ENCODE measurements at places on chromosomes 3 and 15.
A peak's percentile ranks its signal among the peaks of the same experiment; 100 is the strongest.

DNA sequence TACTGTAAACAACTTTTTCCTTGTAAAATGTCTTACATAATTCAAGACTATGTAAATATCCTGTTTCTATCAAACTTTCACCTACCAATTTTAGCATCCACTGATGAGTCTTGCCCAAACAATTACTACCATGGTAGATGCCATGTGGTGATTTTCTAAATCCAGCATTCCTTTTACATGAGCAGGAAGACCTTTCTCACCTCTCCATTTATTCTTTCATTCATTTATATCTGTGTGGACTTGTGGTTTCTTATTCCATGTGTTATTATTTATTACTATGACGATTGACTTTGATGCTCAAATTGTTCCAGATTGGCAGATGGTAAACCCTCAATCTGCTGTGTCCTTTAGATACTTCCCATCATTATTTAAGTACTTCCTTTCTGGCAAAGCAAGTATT is 62.4 kb downstream of the IFT57 start:
- no peak for DNase-seq

DNA sequence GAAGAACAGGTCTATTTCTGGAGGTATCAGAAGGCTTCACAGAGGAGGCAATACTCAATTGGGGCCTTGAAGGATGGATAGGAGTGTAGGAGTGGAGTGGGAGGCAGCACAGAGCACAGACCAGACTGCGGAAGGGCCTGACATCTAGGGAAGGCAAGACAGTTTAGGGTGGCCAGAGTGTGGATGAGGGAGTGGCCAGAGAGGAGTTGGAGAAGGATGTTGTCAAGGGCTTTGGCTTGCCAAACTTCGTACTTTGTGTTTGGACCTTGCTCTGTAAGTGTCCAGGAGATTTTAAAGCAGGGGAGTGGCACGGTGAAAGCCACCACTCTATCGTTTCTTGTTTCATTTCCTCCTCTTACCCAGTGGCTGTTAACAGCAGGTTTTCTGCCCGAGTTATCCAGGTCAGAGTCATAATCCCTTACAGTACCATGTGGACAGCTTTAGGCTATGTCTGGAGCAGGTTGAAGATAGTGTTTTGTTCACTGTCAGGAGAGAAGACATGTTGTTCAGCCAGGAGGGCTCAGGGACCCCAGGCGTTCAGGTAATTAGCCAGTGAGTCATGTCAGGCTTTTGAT is 12.3 kb downstream of the SMAD3 start:
- no peak for DNase-seq

GRCh38 chr3:61882253-61882652 is 320.9 kb downstream of the PTPRG start:
- no peak for DNase-seq

GRCh38 chr3:11394392-11394791 is 122.2 kb downstream of the ATG7 start:
- no peak for DNase-seq

- DNase-seq = no peak
Measured at GRCh38 chr3:45154641-45155147, 8.5 kb upstream of the CDCP1 start.

DNA sequence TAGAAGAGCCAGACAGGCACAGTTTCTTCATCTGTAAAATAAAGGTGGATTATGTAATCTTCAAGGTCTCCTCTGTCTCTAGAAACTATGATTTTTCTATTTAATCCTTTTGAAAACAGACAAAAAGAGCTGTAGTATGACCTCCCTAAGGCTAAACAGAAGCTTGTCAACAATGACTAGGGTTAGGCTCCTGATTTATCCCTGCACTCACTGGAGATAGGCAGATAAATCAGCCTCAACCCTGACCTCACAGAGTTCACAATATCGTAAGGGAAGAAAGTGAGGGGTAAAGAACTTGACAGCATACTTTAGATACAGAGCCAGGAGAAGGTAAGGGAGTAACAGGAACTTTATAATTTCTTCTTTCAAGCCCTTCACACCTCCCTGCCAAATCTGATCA is 124.8 kb downstream of the TMCC1 start:
- no peak for DNase-seq

DNA sequence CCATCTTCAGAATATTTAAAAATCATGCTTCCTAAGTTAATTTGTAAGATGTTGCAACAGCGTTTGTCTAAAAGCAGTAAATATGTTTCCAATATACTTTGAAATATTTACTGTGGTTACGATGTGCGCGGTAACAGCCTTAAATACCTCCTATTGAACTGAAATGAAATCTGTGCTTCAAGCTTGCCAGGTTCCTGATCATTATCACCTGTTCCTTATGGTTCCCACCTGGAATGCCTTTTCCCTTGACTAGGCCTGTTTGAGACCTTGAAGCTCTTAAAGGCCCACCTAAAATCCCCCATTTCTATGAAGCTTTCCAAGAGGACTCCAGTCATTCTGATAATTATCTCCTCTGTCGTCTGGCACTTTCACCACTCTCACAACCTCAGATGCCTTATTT is 146.7 kb downstream of the NAALADL2 start:
- DNase-seq = no peak

- DNase-seq = no peak
Measured at GRCh38 chr3:128091586-128091985, 32.0 kb downstream of the RUVBL1 start.

DNA sequence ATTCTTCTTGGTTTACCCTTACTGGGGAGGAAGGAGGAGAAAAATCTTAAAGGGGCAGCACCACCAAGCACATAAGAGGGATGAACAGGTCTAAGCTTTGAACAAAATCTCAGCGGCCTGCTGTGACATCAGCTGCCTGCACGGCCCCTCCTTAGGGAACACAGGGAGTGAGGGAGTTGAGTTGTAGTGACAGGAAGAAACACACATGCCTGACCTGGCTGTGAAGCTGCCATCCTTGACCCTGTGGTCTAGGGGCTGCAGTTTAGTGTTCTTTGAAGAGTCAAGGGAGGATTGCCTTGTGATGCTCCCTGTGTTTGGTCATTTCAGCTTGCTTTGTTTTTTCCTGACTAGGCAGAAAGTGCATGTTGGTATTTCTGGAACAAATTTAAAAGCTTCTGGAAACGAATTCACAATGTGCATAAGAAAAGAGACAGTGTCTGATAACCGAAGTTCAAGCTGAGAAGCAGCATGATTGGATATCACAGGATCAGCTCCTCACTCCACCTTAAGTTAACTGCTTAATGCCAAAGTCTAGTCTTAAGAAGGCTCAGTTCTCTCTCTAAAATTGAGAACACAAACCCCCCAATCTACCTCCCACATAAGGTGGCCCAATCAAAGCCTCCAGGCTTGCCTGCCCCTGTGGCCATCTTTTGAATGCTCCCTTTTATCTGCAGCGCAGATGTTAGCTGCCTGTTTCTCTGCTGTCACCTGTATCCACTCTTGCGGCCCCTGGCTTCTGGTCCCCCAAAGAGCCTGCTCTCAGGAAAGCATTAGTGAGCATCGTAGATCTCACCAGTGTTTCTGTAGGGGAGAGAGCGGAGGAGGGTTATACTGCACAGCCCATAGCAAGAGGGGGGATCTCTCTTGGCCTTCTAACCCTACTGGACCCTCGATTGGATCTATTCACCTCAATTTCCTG is 82.2 kb downstream of the SCN11A start:
- no peak for DNase-seq

DNA sequence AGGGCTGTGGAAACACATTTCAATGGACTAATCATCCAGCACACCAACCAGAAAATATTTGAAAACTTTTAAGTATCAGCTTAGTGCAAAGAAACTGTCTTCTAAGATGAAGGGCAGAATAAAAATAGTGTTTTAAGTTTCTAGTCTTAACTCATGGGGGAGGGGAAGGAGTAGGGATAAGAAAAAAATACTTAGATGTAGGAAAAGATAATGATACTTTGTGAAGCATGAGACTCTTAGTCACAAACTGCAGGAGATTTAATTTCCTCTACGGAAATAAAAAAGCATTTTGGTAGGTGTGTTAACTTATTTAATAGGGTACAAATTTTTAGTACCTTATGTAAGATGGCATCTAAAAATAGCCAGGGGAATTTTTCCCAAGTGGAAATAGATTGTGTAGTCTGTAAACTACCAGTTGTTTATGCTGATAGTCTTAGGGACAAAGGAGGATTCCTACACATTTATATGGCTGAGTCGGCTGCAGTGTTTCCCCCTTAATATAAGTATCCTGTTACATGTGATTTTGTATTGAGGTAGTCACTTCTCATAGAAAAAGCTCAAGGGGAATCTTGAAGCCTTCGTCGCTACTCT is 78.2 kb upstream of the GBE1 start:
- no peak for DNase-seq

DNA sequence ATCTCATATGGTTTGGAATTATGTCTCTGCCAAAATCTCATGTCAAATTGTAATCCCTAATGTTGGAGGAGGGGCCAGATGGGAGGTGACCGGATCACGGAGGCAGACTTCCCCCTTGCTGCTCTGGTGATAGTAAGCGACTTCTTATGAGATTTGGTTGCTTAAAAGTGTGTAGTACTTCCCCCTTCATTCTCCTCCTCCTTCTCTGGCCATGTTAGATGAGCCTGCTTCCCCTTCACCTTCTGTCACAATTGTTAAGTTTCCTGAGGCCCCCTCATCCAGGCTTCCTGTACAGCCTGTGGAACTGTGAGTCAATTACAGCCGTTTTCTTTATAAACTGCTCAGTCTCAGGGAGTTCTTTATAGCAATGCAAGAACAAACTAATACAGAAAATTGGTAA is 51.1 kb downstream of the NEDD4 start:
- no peak for DNase-seq

GRCh38 chr3:34669490-34669889 is 871.1 kb downstream of the PDCD6IP start:
- no peak for DNase-seq

DNA sequence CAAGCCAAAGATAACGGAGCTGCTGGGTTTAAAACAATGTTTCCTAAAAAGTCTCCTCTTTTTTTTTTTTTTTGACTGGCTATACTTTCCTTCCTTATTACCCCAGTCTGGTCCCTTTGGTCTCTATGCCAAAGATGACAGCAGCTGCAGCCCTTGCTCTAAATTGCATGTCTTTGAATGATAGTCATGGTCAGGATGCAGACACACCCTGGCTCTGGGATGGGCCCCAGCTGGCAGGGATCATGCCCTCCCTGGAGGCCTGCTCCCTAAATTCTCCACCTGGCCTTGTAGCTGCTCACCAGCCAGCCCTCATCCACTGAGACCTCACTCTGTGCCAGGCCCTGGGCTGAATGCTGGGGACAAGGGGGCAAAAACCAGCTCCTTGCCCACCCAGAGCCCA is 95.8 kb downstream of the MESD start:
- no peak for DNase-seq

GRCh38 chr3:170346481-170347392 is 10.8 kb upstream of the SKIL start:
- no peak for DNase-seq

GRCh38 chr3:126212620-126213378 is 32.4 kb upstream of the ALDH1L1 start:
- no peak for DNase-seq

DNA sequence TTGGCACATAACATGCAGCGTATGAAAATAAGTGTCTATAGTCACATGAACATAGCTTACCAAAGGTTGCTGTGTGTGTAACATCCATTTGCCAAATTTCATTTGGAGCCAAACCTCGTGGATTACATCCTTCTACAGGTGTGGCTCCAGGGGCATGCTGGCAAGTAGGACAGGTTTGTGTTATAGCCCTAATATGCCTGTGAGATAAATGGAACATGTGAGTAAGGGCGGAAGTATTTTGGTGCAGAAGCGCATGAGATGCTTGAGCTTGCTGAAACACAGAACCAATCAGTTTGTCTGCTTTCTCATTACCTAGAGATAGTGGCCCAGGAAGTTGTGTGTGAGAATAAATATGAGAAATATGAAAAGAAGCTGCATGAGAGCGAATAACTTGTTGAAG is 21.8 kb upstream of the XCR1 start:
- no peak for DNase-seq

DNA sequence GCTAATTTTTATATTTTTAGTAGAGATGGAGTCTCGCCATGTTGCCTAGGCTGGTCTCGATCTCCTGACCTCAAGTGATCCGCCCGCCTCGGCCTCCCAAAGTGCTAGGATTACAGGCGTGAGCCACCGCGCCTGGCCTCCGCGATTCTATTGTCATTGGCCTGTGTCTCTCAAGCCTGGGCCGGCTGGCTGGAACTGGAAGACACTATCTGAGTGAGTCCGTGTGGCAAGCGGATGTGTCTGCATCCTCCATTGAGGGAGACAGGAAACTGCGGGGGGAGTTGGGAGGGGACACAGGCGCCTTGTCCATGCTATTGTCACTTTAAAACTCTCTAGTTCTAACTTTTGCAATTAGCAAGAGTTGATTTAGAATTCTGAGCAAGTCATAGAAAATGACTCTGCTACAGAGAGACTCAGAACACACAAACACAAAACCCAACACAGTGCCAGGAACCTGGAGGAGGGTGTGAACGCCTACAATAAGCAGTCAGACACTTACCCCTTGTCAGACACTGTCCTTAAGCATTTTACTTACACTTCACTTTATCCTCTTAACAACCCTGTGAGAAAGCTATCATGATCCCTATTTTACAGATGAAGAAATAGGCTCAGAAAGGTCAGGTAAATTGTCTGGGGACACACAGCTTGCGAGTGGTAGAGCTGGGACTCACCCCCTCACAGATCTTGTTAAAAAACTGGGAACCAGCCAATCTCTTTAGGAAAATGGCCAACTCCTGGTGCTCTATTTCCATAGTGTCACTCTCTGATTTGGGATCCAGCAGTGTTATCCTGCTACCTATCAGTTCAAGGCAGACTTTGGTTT is 38.7 kb downstream of the ANP32A start:
- peak; percentile 25 for DNase-seq

Data from naive thymus-derived CD8-positive, alpha-beta T cell (primary cell).